Right renal cortex interstitium (tissue), 3 donors: ENCODE measurements at places on chromosomes 11 and 22. TPM values are rescaled to one million over a fixed set of nuclear protein-coding genes. Genes with fewer than 3 reads are reported as not detected.

Gene CRYBA4
- not detected for polyA plus RNA-seq

Gene P2RY2
- polyA plus RNA-seq: 0.81 TPM

Gene C22orf42
- not detected for polyA plus RNA-seq

Gene OR52I2
- polyA plus RNA-seq: not detected

Gene HEPACAM
- polyA plus RNA-seq: 2.3 TPM

- no peak for DNase-seq
Measured at GRCh38 chr11:28243581-28243980, 135.4 kb downstream of the METTL15 start.

DNA sequence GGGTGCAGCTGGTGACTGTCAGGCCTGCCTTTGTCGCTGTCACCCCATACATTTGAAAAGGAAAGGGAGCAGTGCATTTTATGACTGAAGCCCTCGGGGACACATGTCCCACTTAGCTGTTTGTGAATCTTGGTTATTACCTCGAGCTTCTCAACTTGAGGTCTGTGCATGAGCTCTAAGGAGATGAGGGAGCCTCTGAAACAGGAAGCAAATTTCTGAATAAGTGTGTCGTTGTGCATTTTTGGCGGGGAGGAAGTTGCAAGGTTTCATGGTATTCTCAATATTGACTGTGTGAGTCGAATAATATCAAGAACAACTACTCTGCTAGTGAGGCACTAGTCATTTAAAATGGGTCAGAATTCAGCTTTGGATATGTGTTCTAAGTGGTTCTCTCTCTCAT is 149.7 kb upstream of the PLET1 start:
- no peak for DNase-seq

- no peak for DNase-seq
Measured at GRCh38 chr11:61916737-61917333, 531 bp downstream of the RAB3IL1 start.

Gene ADORA2A
- 5.4 TPM for polyA plus RNA-seq

DNA sequence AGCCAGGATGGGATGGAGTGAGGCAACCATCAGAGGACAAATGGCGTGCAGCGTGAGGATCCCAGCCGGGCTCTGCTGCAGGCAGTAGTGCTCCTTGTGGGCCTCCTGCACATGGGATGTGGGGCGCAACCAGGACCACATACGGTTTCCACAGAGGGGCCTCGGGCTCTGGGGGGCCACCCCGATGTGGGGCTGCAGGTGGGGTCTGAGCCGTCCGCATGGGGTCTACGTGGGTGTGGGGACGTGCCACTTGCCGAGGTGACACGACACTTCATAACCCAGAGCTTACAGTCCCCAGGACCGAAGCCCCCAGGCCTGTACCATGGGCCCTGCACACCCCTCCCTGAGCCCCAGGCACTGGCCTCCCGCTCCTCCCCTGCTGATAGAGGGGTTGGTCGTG is 10.8 kb downstream of the TTLL8 start:
- no peak for DNase-seq

DNA sequence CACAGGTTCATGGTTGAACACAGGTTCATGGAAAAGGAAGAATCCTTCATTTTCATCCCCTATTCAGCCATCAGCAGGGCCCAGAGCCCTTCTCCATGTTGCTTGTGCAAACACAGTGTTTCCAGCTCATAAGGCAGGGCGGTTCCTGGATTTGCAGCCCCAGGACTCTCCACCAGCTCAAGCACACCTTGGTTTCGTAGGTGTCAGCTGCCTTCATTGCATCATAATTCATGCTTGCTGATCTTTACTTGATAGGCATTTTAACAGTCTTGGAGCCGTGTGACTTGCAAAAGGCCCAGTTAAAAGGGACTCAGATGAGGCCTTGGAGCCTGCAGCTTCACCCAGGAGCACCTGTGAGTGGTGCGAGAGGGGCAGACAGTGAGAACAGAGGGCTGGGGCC is 318.1 kb upstream of the B3GAT1 start:
- no peak for DNase-seq

- no peak for DNase-seq
Measured at GRCh38 chr11:63609971-63610580, 4.2 kb downstream of the PLAAT3 start.

DNA sequence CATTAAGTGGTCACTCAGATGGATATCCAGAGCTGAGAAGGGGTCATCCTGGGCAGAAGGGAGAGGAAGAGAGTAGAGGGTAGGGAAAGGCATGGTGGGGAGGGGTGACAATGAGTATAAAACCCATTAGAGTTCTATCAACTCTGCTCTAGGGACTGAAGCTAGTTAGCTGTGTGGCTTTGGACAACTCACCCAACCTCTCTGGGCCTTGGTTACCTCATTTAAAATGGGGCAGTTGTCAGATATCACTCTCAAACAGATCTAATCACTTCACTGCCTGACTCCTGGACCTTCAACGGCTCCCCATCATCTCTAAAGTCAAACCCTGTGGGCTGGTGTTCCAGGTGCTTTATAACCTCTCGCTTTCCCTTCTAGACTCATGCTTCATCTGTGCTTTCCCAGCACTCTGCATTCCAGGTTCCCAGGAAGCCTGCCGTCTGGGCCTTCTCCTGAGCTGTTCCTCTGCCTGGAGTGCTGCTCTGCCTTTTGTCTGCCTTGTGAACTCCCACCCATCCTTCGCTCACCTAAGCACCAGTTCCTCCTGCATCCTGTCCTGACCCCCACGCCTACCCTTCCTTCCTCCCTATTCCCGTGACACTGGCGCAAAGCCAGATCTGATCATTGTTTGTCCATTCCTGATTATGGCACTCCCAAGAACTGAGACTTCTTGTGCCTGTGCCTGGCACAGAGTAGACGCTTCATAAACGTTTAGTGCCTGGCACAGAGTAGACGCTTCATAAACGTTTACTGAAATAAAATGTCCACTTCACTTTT is 22.3 kb upstream of the KCNJ11 start:
- no peak for DNase-seq

Gene ATG2A
- polyA plus RNA-seq: 14.0 TPM

- no peak for DNase-seq
Measured at GRCh38 chr11:15783619-15784018, 572.7 kb downstream of the SOX6 start.

DNA sequence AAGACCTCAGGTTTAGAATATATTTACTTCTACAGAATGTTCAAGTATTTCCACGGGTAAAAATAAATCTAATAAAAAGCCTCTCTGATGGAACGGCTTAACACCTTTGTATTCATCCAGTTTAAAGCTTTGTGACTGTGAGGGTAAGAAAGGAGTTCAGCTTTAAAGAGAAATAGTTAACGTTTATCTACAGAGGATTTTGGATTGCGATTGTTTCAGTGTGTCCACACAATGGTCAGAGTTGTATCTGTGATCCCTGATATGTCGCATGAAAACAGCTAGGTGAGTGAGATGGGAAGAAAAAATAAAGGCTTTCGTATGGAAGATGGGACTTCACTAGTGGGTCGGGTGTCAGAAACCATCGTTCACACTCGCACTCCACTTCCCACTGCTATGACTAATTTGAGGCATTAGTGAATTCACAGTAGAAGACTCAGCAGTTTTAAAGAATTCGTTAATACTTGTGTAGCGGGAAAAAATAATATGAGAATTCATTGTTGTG is 1.6 kb downstream of the APLP2 start:
- peak; percentile 15 for DNase-seq

Gene GGTLC2
- not detected for polyA plus RNA-seq

DNA sequence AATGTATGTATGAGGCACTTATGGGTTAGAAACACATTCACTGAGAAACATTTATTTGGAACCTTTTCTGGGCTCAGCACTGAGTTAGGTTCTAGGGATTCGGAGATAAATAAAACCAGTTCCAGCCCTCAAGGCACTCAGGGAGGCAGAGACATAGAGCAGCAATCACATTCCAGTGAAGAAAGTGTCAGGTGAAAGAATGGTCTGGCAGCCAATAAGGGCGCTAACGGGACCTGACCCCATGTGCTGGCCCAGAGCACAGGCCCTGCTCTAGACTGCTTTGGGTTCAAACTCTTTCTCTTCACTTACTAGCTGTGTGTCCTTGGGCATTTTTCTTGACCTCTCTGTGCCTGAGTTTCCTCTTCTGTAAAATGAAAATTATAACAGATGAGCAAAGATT is 146.0 kb upstream of the SYT13 start:
- DNase-seq: no peak

GRCh38 chr22:26394777-26395176 is 34.3 kb upstream of the ASPHD2 start:
- no peak for DNase-seq

GRCh38 chr11:4569075-4569474 is 12.5 kb upstream of the OR52I2 start:
- DNase-seq: no peak

Gene CRYBB3
- 0.18 TPM for polyA plus RNA-seq

GRCh38 chr11:126465573-126466188 is 110.2 kb downstream of the ST3GAL4 start:
- no peak for DNase-seq

Gene LDLRAD3
- polyA plus RNA-seq: 25.5 TPM

Gene OR5P2
- polyA plus RNA-seq: not detected

Gene FBXO7
- polyA plus RNA-seq: 122 TPM

DNA sequence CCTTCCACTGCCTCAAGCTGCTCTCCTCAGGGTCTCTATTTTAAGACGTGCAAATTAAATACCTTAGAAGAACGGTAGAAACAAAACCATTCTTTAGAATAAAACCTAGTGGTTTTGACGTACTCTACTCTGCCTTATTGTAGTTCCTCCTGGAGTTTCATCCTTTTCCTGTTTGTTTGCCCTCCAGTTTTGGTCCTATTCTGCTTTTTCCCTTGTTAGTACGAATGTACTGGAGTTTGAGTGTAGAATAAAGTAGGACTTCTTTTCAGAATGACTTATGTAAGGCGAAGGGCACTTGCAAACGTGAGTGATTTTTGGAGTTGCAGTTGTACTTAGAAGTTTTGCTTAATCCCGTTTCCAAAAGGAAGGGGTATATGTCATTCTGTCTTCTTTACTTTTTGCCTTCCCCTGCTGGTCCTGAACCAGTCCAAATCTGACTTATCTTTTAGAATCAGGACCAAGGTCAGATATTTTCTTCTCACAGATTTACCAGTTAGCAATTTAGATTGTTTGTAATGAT is 1.4 kb downstream of the SIK2 start:
- no peak for DNase-seq

Gene NTM
- 35.7 TPM for polyA plus RNA-seq

Gene RIC3
- polyA plus RNA-seq: 22.0 TPM

GRCh38 chr11:114081641-114082414 is 22.3 kb downstream of the ZBTB16 start:
- no peak for DNase-seq

DNA sequence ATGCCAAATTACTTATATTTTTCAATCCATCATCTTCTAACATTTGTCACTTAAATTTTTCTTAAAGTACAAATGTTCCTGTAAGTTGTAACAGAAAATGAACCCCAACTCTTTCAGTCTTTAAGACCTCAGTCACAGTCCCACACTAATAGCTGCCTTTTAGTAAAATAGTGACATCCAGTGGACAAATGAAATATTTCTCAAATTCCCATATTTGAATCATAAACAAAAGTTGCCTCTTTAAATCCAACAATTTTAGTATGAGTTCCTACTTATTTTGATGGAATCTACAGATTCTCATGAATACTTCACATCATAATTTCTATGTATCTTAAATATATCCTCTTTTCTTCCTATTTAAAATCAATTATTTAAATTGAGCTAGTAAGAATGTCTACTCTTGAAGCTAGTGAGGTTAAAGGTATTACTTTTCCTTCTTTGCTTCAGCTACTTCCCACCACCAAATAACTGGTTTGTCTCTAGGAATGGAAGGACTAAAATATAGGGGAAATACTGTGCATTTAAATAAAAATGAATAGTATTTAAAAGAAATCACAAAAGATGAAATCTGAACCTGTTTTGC is 9.2 kb downstream of the LIN7C start:
- DNase-seq: no peak
